RPMI7951 (cell line): ENCODE measurements at places on chromosomes 2 and 18. TPM values are rescaled to one million over a fixed set of nuclear protein-coding genes. Genes with fewer than 3 reads are reported as not detected.
A peak's percentile ranks its signal among the peaks of the same experiment; 100 is the strongest.

GRCh38 chr18:55998071-55998522 lies 410.1 kb upstream of the TCF4 start:
- peak; percentile 78 for DNase-seq

The IL18R1 gene
- 0.10 TPM in 1 of 2 replicates, not detected in the other for total RNA-seq

The NOSTRIN gene
- total RNA-seq = 0.20 TPM in 1 of 2 replicates, not detected in the other

GRCh38 chr18:79104137-79104536 lies 34.9 kb downstream of the ATP9B start:
- no peak for DNase-seq

The LHCGR gene
- not detected in 2 replicates for total RNA-seq

- DNase-seq = no peak
Observed at GRCh38 chr2:128513116-128513960, 194.7 kb upstream of the HS6ST1 start.

The FKBP1B gene
- total RNA-seq = 10.9 and 15.6 TPM in 2 replicates
